ENCODE measurements at places on chromosomes 2 and 18. TPM values are rescaled to one million over a fixed set of nuclear protein-coding genes. Genes with fewer than 3 reads are reported as not detected.

DNA sequence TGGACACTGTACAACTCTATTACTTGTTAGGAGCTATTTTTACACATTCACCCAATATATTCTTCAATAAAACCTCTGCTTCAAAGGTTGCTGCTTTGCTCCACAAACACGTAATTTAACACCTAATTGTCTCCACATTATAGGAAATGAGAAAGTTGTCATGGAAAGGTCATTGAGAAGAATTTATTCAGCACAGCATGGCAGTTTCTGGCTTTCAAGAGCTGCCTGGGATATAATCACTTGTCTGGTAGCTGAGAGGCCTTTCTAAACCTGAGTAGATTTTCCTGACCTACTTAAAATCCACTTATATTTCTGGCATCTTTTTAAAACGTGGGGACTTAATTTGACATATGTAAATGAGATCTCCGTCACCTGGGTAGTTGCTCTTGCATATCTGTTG, 216.1 kb downstream of the ZNF804A start:
- H3K27me3 ChIP-seq, result no peaks in the 10 kb centered on the region
- DNase-seq, result no peak
- no peaks in the 10 kb centered on the region for H3K36me3 ChIP-seq
- H3K27ac ChIP-seq, result no peak overlapping the region

GRCh38 chr2:230862292-230862691, 2.5 kb upstream of the ITM2C start:
- no peaks in the 10 kb centered on the region for H3K36me3 ChIP-seq
- no peak overlapping the region for H3K27ac ChIP-seq
- no peak overlapping the region for H3K4me3 ChIP-seq
- H3K27me3 ChIP-seq, result no peaks in the 10 kb centered on the region

- no peaks in the 10 kb centered on the region for H3K27me3 ChIP-seq
- H3K27ac ChIP-seq, result no peak overlapping the region
- no peaks in the 10 kb centered on the region for H3K36me3 ChIP-seq
- no peak for DNase-seq
- no peak overlapping the region for H3K4me3 ChIP-seq
- H3K4me1 ChIP-seq, result no peaks in the 10 kb centered on the region
Observed at GRCh38 chr2:156491176-156491575, 55.0 kb downstream of the GPD2 start.

- peaks cover 42% of the 10 kb centered on the region for H3K4me1 ChIP-seq
- no peak for DNase-seq
- H3K27me3 ChIP-seq, result no peaks in the 10 kb centered on the region
- H3K36me3 ChIP-seq, result no peaks in the 10 kb centered on the region
- H3K27ac ChIP-seq, result no peak overlapping the region
Observed at GRCh38 chr2:236748385-236748784, 178.8 kb downstream of the ACKR3 start.

DNA sequence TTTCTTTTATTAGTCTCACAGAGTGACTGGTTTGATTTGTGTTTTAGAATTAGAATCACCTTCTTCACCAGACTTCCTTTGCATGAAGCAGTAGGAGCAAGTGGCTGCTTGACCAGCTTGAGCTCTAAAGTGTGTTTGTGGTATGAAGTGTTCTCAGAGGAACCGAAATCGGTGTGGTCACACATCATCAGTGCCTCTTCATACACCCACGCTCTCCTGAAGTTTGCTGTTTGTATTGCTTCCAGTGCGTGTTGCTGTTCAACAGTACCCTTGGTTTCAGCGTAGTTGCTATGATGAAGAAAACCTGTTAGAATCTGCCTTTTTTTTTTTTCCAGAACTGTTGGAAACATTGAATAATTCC, 77.9 kb downstream of the LIMS1 start:
- no peaks in the 10 kb centered on the region for H3K36me3 ChIP-seq
- no peak for DNase-seq

DNA sequence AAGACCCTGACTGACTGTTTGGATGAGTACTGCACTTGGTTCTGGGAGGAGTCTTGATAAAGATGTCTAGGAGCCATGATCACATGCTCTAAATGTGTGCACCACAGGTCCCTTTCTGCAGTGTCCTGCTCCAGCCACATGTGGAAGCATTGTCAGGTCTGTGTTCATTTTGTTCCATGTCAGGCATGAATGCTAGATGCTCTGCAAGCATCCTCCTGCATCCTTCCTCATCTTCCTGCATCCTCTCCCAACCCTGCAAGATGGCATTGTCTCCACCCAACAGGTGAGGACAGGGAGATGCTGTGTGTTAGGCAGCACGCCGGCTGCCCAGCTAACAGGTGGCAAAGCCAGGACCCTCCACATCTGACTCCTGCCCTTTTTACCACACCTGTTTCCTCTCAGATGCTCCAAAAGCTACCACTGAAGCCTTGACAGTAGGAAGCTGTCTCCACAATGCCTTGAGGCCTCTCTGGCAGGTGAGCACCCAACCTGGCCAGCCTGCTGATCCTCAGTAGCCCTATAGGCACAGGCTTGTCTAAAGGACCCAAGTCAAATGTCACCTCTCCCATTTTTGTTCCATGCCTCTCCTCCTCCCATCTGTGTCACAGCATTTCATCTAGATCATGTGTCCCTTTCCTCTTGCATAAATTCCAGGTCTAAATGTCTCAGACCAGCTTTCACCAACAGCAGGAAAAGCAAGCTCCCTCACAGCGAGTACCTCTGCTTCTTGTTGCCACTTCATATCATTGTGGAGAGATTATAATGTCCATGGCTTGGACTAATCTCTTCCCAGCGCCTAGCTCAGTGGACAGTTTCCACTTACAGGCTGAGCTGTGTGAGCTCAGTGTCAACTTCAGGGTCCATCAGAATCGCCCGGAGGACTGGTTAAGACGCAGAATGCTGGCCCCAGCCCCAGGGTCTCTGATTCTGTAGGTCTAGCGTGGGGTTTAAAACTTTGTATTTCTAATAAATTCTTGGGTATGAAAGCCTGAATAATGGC, 55.0 kb downstream of the TMEM163 start:
- DNase-seq, result no peak
- no peak overlapping the region for H3K27ac ChIP-seq
- H3K4me3 ChIP-seq, result no peak overlapping the region
- H3K27me3 ChIP-seq, result no peaks in the 10 kb centered on the region

DNA sequence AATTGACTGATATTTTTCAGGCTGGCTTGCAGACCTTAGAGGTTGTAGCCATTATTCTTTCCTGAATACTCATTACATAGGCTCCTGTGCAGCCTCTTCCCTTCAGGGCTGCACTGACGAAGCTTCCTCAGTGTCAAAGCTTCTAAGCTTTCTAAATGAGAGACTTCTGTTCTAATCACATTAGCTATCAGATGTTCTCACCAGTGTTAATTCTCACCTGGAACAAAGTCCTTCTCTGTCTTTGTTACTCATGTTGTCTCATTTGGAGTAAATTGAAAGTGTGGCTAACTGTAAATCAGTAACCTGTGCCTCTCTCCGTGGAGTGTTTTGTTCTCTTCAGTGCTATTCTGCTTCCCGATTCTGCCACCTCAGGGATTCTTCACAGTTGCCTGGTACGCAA, 76.9 kb downstream of the MC4R start:
- DNase-seq, result no peak
- H3K36me3 ChIP-seq, result no peaks in the 10 kb centered on the region
- no peak overlapping the region for H3K4me3 ChIP-seq

The LBH gene
- total RNA-seq, result 28.0 TPM

The ACAA2 gene
- 50.6 TPM for total RNA-seq

All from vagina (tissue), 2 donors.